ENCODE measurements at places on chromosomes 7 and 10. TPM values are rescaled to one million over a fixed set of nuclear protein-coding genes. Genes with fewer than 3 reads are reported as not detected.

TMEM236 gene
- 0.27 TPM for total RNA-seq

DYNC1I1 gene
- 21.3 TPM for total RNA-seq

SERPINE1 gene
- 13.3 TPM for total RNA-seq

DNA sequence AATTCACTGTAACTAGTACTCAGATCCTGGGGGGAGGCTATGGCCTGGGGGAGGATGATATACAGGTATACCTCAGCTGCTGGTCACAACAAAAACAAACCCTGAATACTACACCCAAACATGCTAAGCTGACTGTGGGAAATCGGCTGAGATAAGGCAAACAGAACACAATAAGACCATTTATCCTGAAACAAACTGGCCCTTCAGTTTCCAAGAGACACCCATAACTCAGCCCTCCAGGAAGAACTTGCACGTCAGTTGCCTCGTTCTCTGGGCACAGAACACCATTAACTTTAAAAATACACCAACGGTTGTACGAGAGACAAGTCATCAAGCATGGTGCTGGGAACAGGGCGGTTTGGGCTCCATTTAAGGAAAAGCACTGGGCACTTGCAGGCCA, 24.1 kb upstream of the KCNMA1 start:
- DNase-seq = no peak

GRCh38 chr7:69110450-69111050, 487.7 kb upstream of the AUTS2 start:
- DNase-seq = no peak

Measured in gastrocnemius medialis (tissue), 4 donors.